ENCODE measurements at places on chromosomes 5 and 9. TPM values are rescaled to one million over a fixed set of nuclear protein-coding genes. Genes with fewer than 3 reads are reported as not detected.

DNA sequence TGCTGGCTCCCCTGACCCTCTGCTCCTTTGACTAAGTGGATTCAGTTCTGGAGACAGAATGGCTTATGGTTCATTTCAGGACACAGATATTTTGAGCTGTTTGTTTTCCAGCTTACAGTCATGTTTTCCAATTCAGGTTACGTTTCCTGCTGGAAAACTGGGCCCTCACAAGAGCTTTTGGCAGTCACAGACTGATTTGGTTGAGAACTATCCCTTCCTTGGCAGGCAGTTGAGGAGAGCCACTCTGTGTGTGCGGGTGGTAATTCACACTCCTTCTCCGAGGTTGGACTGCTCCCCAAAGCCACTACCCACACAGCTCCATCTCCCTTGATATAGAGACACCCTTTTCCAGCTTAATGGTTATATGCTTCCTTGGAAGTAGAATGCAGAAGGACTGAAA is 534.5 kb downstream of the TMEM38B start:
- no peak for DNase-seq

DNA sequence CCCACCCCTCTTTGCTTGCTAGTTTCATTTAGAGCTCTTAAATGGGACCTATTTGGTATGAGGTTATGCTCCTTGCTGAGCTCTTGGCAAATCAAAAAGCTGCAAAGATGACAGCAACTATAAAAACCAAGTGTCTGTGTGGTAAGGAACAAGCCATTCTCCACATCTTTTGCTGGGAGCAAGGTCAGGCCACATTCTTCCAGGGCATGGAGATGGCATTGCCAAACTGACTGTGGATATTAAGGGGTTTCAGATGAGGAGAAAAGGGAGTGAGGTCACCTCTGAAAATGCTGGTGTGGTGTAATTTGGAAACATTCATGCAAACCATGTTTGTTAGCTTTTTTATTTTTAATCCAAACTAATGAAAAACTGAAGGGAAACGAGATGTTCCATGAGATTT is 218.8 kb upstream of the IL12B start:
- no peak for DNase-seq

DNA sequence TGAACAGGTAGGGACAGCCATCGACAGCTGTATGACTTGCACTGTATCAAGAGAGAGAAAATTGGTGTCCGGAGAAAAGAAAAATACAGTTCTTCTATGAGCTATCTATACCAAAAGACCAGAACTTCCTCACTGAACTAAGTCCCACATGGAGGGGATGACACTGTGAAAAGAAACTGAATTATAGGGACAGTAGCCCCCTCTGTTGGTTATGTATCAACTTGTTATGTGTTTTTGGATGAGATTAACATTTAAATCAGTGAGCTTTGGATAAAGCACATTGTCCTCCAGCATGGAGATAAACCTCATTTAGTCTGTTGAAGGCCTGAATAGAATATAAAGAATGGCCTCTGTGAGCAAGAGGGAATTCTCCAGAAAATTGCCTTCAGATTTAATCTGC is 176.6 kb upstream of the SH3GL2 start:
- no peak for DNase-seq

GRCh38 chr9:33475357-33475756 is 1.6 kb upstream of the NOL6 start:
- DNase-seq = no peak

GRCh38 chr5:171757853-171758535 is 27.6 kb upstream of the SMIM23 start:
- no peak for DNase-seq

The FOXE1 gene
- total RNA-seq = not detected

- no peak for DNase-seq
Measured at GRCh38 chr5:114296191-114296590, 65.7 kb upstream of the KCNN2 start.

The ENHO gene
- 0.39 TPM for total RNA-seq

DNA sequence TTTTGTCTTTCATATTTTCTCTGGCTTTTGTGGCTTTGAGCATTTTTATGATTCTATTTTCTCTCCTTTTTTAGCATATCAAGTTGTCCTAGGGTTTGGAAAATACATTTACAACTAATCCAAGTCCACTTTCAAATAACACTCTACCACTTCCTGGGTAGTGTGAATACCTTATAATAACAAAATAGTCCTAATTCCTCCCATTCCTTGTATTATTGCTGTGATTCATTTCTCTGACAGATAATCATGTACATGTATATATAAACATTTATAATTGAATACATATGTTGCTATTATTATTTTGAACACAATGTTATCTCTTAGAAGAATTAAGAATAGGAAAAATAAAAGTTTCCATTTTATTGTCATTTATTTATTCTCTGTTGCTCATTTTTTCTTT is 14.9 kb upstream of the ADAM19 start:
- no peak for DNase-seq

DNA sequence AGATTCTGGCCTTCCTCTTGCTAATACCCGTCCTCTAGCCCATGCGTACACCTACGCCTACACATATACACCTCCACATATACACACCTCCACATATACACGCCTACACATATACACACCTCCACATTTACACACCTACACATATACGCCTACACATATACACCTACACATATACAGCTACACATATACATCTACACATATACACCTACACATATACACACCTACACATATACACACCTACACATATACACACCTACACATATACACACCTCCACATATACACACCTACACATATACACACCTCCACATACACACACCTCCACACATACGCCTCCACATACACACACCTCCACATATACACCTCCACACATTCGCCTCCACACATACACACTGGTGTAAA is 27.2 kb downstream of the AK3 start:
- no peak for DNase-seq

The P4HA2 gene
- total RNA-seq = 7.2 TPM

The ZBED3 gene
- 1.3 TPM for total RNA-seq

DNA sequence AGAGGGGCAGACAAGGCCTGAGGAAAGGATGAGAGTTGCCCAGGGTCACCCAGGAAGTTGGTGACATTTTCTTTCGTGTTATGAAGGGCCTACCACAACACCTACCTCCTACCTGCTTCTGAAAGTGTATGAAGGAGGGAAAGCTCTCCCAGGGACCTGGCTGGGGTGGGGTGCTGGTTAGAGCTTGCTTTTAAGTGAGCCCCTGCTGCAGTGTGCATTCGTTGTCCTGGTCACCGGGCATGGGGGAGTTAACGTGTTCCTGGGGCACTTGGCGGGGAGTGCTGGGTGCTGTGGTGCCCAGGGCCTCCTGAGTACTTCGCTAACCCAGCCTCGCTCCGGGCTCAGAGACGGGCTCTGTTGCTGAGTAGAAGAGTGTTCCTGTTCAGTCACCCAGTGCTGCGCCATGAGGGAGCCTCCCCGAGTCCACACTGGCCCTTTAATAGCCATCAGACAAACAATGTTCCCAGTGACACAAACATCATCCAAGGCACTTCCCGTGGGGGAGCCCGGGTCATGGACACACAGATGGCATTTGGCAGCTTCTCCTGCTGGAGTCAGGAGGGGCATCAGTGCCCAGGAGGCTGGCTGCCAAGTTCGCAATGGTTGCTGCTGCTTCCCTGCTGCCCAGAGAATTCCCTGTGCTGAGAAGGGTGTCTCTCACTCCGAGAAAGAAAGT is 85.7 kb downstream of the AMBP start:
- DNase-seq = no peak

- no peak for DNase-seq
Measured at GRCh38 chr5:132223861-132224260, 3.8 kb downstream of the P4HA2 start.
